ENCODE measurements at places on chromosomes 11 and 22.

- no peak for DNase-seq
Observed at GRCh38 chr11:95913830-95914615, 9.9 kb downstream of the MTMR2 start.

DNA sequence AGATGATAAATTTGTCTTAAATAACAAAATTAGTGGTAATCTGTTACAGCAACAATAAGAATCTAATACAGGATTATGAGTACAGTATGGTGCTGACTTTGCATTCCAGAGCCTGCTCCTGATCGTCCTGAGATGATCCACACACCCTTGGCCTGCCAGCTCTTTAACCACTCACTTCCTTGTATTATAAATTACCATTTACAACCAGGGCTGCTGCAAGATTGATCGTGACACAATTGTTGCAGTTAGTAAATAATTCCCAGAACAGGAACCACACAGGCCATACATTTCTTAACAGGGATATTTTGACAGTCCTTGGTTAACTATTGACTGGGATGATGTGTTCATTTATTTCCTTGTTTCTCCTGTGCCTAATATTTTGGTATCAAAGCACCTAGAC is 3.8 kb upstream of the CBLIF start:
- no peak for DNase-seq

DNA sequence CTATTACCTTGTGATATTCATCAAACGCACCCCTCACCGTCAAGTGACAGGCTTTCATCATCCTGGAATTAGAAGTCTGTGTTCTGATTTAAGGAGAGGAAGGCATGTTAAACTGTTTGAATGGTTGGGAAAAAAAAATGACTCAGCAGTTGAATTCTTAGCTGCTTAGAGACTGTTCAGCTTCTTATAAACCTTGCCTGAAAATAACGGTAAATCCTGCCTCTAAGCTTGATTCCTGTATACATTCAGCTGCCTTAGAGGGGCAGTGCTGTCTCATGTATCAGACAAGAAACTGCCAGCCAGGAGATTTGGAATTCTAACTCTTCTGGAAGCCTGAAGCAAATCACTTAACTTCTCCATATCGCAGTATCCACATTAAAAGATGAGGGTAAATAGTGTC is 437.4 kb downstream of the JRKL start:
- DNase-seq = no peak

GRCh38 chr22:24584166-24584790 is 8.6 kb downstream of the LRRC75B start:
- DNase-seq = no peak

DNA sequence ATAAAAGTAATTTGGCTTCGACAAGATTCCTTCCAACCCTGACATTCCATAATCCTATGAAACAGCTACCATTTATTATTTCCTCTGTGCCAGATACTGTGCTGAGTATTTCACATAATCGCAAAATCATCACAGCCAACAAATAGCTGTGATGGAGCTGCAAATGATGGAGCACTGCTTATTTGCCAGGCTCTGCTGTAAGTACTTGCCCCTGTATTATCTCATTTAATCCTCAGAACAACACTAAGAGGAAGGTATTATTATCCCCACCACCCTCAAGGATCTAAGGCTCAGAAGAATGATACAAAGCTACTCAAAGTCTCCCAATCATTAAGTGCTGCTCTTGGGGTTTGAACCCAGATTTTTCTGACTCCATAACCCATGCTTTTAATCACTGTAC is 145.5 kb downstream of the CCDC34 start:
- DNase-seq = no peak

DNA sequence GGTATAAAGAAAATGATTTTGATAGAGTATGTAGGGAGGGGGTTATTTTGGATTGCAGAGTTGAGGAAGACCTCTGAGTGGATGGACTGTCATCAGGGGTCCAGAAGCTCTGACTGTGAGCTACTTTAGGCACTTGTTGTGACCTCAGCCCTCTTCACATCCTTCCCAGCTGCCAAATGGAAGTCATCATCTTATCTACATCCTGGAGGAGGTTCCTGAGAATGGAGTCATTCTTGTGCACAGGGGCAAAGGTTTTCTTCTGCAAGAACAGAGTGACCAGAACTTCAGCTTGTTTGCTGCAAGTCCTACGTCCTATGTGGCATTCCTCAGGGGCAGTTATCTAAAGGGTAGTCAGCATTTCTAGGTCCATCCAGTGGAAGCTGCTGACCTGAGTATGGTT is 393.8 kb downstream of the AASDHPPT start:
- no peak for DNase-seq

- no peak for DNase-seq
Observed at GRCh38 chr22:46044621-46045458, 67.9 kb upstream of the WNT7B start.

DNA sequence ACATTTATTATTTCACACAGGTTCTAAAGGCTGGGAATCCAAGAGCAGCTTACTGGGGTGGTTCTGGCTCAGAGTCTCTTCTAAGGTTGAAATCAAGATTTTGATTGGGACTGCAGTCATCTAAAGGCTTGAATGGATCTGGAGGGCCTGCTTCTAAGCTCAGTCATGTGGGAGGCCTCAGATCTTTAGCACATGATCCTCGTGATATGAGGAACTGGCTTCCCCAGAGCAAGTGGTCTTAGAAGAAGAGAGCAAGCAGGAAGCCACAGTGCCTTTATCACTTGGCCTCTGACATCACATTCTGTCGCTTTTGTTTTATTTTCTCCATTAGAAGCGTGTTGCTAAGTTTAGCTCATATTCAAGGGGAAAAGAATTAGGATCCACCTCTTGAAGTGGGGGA is 88.9 kb downstream of the ARFGAP2 start:
- no peak for DNase-seq
